ENCODE measurements at places on chromosomes 6 and 20. TPM values are rescaled to one million over a fixed set of nuclear protein-coding genes. Genes with fewer than 3 reads are reported as not detected.

Gene EIF6
- total RNA-seq, result 200 TPM

Gene SLC24A3
- 0.18 TPM for total RNA-seq

Gene ELOVL2
- total RNA-seq, result not detected

Gene ACTL10
- 4.0 TPM for total RNA-seq

Gene DAAM2
- total RNA-seq, result 1.2 TPM

Gene SIRPD
- total RNA-seq, result 0.19 TPM

Gene CRIP3
- total RNA-seq, result not detected

Gene VEGFA
- total RNA-seq, result 26.1 TPM

Gene PRDM1
- total RNA-seq, result 3.8 TPM

Gene DZANK1
- 2.3 TPM for total RNA-seq

Gene TMEM244
- not detected for total RNA-seq

Gene SLC22A2
- total RNA-seq, result not detected

Gene UST
- 2.0 TPM for total RNA-seq

Gene TMC2
- total RNA-seq, result not detected

GRCh38 chr6:78465059-78465634 is 402.2 kb upstream of the IRAK1BP1 start:
- no peak for DNase-seq

DNA sequence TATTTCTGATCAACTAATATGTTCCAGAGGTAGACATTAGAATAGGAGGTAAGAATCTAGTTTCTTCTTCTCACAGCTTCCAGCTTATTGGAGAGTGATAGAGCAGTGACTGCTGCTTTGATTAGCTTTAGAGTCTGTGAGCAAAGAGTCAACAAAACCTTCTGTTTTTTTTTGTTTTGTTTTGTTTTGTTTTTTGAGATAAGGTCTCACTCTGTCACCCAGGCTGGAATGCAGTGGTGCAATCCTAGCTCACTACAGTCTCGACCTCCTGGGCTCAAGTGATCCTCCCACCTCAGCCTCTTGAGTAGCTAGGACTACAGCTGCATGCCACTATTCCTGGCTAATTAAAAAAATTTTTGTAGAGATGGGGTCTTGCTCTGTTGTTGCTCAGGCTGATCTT is 39.3 kb downstream of the TSBP1 start:
- DNase-seq, result no peak

DNA sequence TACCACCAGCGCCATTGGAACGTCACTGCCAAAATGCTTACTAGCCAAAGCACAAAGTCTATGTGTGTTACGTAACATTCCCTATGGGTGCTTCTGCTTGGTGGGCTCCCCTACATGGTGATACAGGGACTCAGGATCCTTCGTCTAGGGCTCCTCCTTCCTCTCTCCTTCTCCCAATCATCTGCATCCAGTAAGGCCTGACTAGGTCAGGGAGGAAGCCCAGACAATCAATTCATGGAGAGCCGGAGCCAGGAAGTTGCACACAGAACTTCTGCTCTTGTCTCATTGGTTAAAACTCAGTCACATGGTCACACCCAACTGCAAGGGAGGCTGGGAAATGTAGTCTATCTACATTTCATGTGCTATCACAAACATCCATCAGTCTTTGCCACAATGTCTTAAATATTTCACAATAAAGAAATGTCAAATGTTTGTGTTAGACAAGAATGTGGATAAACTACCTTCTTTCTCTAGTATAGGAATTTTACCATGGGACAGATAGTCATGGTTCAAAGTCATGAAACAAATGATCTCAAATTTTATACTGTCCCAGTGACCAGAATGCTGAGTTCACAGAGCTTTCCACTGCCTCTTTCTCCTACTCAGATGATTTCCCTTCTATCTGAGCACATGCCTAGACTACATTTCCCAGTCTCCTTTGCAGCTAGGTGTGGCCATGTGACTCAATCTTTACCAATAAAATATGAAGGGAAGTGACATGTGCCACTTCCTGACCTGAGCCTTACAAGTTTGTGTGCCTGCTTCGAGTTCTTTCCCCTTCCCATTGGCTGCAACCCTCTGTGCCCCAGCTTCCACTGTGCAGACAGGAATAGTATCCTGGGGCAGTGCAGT is 9.3 kb upstream of the KCNK15 start:
- peak; percentile 74 for DNase-seq

DNA sequence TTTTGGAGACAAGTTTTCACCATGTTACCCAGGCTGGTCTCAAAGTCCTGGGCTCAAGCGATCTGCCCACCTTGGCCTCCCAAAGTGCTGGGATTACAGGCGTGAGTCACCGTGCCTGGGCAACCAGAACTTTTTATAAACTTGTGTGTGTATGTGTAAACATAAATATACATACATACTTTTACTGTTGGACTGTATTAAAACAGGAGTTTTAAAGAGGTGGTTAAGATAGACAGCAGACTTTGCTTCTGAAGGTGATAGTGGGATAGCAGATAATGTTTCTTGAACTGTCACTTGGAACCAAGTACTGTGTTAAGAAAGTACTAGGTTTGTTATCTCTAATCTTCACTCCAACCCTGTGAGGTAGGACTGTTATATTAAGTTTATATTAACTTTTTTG is 28.6 kb upstream of the MAPK13 start:
- DNase-seq, result no peak

DNA sequence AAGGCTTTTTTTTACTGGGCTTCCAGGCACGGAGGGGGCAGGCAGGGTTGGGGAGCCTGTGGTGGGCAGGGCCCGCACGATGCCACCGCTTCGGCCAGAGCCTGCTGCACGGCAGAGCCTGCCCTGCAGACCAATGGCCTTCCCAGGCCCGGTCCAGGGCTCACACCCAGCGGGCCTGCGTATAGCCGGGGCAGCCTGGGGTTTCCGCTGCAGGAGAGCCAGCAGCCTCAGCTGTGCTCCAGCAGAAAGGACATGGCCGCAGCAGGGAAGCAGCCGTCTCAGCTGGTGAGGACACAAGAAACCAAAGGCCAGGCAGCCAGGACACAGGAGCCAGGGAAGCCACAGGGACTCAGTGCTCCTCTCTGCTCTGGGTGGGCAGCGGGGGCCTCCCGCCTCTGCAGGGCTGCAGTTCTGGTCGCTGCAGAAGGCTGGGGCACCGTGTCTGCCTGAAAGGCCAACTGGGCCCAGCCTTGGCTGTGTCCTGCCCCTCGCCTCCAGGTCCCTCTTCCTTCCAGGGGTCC is 90.6 kb downstream of the TTLL2 start:
- DNase-seq, result no peak

GRCh38 chr20:59559024-59559817 is 45.1 kb upstream of the PHACTR3 start:
- DNase-seq, result no peak

DNA sequence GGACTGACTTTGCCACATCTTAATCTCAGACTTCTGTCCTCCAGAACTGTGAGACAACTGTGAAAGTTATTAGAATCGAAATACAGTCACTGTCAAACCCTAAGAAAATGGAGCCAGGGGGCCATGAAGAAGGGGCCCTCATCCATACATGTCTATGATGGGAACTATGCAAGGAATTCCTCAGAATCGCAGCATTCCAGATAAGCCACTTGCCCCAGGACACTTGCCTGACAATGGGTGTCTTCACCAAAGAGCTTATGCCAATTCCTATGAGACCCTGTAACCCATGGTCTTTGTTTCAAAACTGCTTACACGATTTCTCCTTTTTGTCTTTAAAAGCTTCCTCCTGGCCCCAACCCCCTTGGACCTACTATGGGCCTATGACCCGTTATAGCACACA is 90.4 kb upstream of the FOXP4 start:
- DNase-seq, result no peak

DNA sequence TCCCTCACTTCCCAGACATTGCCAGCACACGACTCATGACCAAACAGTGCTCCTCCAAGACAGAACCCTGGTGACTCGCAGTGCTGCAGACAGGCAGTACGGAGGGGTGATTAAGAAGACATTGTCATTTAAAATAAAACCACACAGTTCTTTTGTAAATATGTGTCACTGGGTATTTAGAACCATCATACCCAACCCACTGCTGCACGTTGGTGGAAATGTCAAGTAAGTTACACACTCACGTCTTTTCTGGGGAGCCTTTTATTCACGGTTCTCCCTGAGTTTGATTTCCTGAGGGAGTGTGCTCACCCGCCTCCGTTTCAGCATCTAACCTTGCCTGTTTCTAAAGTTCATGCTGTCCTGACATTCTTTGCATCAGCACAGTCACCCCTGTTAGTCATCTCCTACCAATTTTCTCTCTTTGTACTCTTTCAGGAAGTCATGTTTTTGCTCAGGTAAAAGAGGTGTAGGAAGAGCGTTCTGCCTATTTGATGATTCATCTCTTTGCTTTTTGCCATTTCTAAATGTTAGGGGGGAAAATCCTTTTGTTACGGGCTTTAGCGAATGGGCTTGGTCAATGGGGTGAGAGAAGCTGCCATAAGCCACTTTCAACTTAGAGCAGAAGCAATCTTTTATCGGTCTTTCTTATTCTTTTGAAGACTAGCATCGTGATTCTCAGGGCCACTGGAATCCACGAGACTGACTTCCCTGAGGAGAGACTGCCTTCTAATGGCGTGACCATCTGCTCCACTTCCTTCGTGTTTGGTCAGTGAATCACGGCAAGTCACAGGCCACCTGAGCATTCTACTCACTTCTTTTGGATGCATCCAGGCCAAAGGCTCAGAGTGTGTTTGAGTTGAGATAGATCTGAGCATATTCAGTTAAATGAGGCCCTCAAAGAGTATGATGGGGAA is 512.8 kb upstream of the JARID2 start:
- no peak for DNase-seq

- DNase-seq, result no peak
These were observed 125.2 kb upstream of the EYA4 start for GRCh38 chr6:133115946-133116345.

DNA sequence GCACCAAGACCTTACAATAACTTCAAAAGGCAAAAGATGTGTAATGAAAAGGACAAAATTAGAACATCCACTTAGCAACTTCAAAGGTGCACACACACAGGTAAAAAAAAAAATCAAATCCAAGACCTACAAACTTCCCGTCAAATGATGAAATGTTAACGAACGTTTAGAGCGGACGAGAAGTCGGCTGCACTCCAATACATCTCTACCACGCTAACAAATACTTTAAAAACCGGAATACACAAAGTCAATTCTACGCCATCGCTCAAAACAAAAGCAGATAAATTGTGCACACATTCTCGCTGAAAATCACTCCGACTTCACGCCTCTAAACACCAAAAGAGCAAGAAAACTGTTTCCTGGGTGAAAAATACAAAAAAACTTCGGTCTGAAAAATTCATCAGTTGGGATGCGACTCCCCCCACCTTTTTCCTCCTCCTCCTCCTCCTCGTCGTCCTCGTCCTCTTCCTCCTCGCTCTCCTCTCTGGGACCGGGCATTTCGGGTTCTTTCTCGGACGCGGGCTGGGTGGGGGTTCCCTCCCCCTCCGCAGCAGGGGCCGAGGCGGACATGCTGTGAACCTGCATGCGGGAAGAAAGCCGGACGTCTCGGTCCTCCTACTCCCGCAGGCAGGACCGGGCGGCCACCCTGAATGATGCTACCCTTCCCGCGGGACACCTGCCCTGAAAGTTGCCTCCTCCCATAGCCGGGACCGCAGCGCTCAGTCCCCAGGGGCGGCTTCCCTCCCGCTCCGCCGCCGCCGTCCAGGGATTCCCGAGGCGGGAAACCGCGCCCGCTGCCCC is 712 bp downstream of the DEK start:
- DNase-seq, result no peak

- DNase-seq, result no peak
These were observed 41.8 kb downstream of the DSTN start for GRCh38 chr20:17611540-17612286.

- no peak for DNase-seq
These were observed 299.5 kb downstream of the ADGB start for GRCh38 chr6:146898069-146898887.

DNA sequence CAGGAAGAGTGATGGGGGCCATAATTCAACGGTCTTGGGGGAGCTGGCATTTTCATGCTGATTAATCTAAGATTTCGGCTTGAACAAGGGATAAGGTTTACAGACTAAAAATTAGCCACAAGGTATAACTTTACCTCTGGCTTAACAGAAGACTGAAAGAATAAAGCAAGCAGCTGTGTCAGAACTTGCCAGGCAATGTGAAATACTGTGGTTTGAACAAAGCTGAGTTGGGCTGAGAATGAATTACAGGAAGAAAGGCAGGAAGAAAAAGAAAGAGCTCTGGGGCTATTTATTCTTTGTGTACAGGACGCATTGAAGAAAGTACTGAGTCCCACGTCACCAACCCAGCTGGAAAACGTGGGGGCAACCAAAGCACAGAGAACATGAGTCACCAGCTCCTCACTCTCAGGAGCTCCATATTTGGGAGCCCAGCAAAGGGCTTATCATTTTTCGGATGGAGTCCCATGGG is 121.5 kb upstream of the NEDD9 start:
- DNase-seq, result peak; percentile 91

DNA sequence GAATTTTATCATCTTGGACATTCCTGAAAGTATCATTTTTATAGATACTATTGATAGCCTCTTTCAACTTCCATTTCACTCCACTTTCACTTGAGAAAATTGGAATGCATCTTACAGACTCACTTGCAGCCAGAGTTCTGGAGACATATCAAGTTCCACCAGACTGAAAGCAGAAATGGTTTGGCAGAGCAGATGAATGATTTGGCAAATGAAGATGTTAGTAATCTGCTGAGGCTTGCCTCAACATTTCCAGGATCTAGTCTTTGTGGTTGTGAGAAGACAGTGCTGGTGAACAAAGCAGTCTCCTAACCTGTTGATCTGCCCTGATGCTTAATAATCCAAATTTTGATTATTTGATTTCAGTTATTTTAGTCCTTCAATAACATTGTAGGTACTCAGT is 202.6 kb downstream of the TRDN start:
- DNase-seq, result no peak

DNA sequence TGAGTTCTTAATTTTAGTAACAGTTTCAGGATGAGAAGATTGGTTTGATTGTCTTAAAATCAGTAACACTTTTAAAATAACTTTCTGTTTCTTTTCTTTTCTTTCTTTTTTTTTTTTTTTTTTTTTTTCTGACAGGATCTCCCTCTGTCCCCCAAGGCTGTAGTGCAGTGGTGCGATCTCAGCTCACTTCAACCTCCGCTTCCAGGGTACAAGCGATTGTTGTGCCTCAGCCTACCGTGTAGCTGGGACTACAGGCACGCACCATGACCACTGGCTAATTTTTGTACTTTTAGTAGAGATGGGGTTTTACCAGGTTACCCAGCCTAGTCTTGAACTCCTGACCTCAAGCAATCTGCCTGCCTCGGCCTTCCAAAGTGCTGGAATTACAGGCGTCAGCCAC is 33.7 kb upstream of the KCNQ5 start:
- DNase-seq, result no peak

DNA sequence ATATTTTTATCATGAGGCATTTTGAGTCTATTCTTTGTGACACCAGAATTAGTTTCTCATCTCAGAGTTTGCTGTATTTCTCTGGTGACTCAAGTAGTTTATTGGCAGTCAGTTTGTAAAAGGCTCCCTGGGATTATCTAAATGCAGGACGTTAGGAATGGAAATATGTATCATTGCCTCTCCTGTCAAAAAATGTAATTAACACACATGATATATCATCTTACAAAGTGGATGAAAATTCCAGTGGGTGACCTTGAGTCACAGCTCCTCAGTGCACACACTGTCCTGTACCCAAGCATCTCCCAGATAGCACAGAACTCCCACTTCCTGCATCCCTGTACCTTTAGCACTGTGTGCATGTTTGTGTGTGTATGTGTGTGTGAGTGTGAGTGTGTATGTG is 258.6 kb downstream of the LAMA2 start:
- no peak for DNase-seq

- DNase-seq, result no peak
These were observed 344.7 kb downstream of the CDH4 start for GRCh38 chr20:61596687-61597330.

- DNase-seq, result no peak
These were observed 1.1 kb downstream of the SLPI start for GRCh38 chr20:45253261-45253660.
